ENCODE measurements at places on chromosomes 5 and 9.

GRCh38 chr9:83491995-83492394 lies 46.2 kb downstream of the FRMD3 start:
- DNase-seq, result no peak

- DNase-seq, result no peak
Observed at GRCh38 chr9:9142001-9142400, 1342.4 kb upstream of the DMAC1 start.

GRCh38 chr5:138967791-138968448 lies 92.8 kb upstream of the LRRTM2 start:
- DNase-seq, result no peak

DNA sequence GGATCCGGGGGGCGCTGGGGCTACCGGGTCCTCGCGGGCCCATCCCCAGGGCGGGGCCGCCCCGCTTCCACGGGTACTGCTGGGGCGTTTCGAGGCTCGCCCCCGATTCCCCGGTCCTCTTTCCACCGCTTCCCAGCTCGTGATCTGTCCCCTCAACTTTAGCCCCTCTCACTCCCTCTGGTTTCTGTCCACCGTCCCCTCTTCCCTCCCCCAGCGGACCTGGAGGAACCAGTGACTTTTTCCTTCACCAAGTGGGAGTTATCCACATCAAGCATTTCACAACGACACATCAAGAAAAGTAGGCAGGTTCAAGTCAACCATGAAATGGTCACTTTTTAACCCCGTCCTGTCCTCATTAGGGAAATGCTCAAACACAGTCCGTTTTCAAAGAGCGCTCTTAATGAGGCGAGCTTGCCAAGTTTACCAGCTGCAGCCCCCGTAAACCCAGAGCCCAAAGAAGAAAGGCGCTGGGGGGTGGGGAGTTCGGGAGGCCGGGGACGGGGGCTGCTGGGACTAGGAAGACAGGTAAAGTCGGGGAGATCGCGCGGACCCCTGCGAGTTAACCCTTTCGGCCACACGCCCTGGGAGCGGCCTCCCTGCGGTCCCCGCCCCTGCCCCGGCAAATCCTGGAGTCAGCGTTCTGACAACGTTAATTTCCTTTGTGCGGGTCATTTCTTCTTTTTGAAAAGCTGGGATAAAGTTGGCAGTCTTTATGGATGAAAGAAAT lies 2.1 kb upstream of the NFIB start:
- peak; percentile 16 for DNase-seq

DNA sequence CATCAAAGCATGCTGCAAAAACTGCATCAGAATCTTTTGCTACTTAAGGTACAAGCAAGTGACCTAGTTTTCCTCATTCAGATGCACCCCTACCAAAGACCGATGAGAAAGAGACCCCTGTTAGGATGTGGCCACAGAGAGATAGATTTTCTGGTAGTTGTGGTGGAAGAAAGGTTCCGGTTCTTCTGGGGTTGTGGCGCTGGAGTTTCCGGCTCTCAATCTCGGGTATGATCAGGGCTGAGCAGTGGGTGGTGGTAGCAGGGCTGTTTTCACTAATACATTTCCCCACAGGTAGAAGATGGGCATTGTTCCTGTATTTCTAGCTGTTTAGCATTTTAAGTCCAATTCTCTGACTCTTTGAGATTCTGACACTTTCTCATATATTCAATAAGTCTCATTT lies 58.4 kb downstream of the PCSK1 start:
- no peak for DNase-seq

All from erythroblast (primary cell).